ENCODE measurements at places on chromosomes 6 and 20. TPM values are rescaled to one million over a fixed set of nuclear protein-coding genes. Genes with fewer than 3 reads are reported as not detected.

DNA sequence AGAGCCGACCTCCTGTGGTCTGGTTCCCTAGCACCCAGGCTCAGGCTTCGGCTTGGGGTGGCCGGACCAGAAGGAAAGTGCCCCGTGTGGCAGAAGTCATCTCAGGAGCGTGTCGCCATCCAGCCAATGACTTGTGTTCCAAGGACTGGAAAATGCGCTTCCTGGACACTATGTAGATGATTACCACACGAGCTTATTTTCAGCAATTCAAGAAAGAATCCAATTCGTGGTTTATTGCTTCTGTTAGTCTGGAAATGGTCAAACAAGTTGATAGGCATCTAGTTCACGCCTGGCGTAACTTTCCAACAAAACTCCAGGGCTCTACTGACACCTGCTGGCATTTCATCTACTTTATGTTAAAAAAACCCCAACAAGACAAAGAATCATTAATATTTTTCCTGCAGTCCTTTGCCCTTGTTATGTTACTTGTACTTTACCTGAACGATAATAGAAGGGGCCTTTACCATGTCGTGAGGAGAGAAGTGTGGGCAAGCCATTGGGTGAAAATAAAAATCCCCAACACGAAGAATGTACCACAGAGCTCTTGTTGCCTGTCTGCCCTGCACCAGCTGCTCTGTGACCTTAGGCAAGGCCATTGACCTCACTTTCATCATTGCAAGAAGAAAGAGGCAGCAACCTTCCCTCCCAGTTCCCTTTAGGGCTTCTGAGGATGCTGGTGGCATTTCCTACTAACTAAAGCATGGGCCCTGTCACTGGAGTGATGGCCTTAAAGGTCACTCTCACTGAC is 154.7 kb upstream of the LAMP5 start:
- no peak overlapping the region for H3K27ac ChIP-seq
- H3K36me3 ChIP-seq, result no peaks in the 10 kb centered on the region
- H3K4me1 ChIP-seq, result no peaks in the 10 kb centered on the region
- no peak overlapping the region for H3K4me3 ChIP-seq
- DNase-seq, result no peak
- no peaks in the 10 kb centered on the region for H3K27me3 ChIP-seq

GRCh38 chr6:7910298-7910653 is 312 bp downstream of the TXNDC5 start:
- no peak overlapping the region for H3K4me3 ChIP-seq
- DNase-seq, result no peak
- no peaks in the 10 kb centered on the region for H3K27me3 ChIP-seq

Gene GTPBP2
- 115 TPM for total RNA-seq

DNA sequence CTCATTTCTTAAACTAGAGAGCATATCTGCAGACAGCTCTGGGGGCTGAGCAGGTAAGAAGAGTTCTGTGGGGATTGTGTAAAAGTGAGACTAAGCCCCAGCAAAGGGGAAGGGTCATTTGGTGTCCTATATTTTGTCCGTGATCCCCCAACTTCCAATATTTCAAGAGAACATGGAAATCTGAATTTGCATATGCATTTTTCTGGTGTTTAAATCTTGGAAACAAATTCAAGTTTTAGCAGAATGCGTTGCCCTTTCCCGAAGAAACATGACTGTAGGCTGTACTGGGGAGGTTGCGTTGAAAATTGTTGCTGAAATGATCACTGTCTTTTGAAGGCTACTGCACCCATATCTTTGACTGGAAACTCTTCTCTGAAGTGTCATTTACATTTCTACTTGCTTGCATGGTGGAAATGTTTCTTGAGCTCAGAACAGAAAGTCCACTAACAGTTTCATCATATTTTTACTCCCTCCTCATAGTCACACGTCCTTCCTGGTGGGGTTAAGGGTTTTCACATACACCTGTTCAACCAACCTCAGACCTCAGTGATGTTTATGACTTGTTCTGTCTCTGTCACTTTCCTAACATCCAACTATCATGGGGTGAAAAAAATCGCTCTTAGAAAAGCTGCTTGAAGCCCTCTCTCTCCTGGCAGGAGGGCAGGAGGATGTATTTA is 140.3 kb downstream of the BCAS1 start:
- no peaks in the 10 kb centered on the region for H3K36me3 ChIP-seq
- peaks cover 48% of the 10 kb centered on the region for H3K4me1 ChIP-seq
- H3K27me3 ChIP-seq, result no peaks in the 10 kb centered on the region
- DNase-seq, result no peak
- peak overlapping the region; percentile 43 for H3K27ac ChIP-seq

GRCh38 chr20:60192326-60192725 is 234.1 kb downstream of the CDH26 start:
- peaks cover 9% of the 10 kb centered on the region for H3K27me3 ChIP-seq
- H3K4me1 ChIP-seq, result peaks cover 1% of the 10 kb centered on the region
- H3K27ac ChIP-seq, result no peak overlapping the region
- DNase-seq, result no peak
- no peaks in the 10 kb centered on the region for H3K36me3 ChIP-seq

GRCh38 chr20:18533491-18533890 is 25.8 kb downstream of the SEC23B start:
- H3K27ac ChIP-seq, result no peak overlapping the region
- peaks cover 40% of the 10 kb centered on the region for H3K36me3 ChIP-seq
- no peaks in the 10 kb centered on the region for H3K27me3 ChIP-seq

DNA sequence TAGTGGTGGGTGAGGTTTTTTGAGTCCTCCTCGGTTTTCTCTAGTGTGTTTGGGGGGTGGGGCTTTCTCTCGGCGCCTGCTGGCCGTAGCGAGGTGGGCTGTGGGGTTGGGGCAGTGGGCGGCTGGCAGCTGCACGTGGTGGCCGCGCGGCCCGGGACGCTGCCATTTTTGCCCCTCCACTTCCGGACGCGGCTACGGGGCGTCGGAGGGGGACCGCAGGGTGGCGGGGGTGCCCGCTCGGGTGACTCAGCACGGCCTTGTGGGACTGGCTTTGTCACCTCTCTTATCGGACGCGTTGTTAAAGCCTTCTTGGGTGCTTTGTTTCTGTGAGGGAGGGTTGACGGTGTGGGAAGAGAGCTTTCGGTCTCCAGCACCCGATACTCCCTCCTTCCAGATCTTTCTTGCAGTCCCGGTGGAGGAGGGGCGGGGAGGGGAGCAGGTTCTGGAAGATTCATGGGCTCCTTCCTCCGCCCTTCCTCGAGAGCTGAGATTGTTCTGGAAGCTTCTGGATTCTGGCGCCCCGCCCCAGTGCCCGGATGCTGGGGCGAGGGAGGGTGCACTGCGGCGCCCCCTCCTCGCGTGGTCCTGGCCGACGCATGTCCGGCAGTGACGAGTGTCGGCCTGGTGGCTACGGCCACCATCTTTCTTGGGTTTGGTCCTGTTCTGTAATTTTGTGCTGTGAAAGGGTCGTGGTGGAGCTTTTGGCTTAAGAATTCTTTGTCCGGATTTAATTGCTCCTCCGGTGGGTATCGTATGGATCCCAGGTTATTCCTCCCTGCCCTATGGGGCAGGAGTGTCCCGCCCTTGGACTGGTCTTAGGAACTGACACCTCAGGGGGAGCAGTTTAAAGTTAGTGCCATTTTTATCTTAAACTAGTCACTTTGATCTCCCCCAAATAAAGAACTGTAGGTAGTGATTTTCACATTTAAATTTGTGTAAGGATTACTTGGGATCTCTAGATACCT is 719 bp downstream of the HSP90AB1 start:
- peaks cover 47% of the 10 kb centered on the region for H3K4me1 ChIP-seq
- H3K27ac ChIP-seq, result peak overlapping the region; percentile 99
- peak; percentile 89 for DNase-seq
- peaks cover 33% of the 10 kb centered on the region for H3K36me3 ChIP-seq

Gene UBE2V1
- total RNA-seq, result 140 TPM

Gene TFEB
- 17.6 TPM for total RNA-seq

GRCh38 chr6:143621876-143622605 is 55.7 kb upstream of the PHACTR2 start:
- no peak overlapping the region for H3K4me3 ChIP-seq
- peaks cover 3% of the 10 kb centered on the region for H3K36me3 ChIP-seq
- H3K4me1 ChIP-seq, result peaks cover 6% of the 10 kb centered on the region
- no peak for DNase-seq

Gene RAB44
- not detected for total RNA-seq

DNA sequence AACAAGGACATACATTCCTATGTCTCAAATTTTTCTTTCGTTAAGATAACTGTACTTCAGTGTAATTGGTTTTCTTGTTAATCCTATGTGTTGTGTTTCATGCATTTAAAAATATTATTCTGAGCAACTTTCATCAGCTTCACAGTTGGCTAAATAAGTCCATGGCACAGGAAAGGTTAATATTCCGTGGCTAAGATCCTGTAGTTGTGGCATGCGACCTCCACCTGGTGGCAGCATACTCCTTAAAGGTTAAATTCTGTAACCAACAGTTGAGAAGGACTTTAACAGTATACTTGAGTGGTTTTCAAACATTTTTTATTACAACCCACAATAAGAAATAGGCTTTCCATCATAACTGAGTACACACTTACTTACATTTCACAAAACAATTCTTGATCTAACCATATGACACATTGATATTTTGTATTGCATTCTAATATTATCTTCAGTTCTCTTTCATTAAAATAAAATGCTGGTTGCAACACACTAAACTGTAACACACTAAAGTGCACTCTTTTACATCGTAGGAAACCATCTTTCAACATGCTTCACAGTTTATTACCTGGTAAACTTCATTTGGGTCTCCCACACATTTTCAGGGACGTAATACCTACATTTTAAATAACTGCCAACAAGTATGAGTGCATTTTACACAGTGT is 118.3 kb downstream of the SLX4IP start:
- H3K36me3 ChIP-seq, result peaks cover 3% of the 10 kb centered on the region
- no peak for DNase-seq
- no peak overlapping the region for H3K4me3 ChIP-seq

All from activated naive CD8-positive, alpha-beta T cell treated with anti-CD3 and anti-CD28 coated beads, Interleukin-2, amount 10 ng/mL, durations not matched to agents 7 days and 5 days (primary cell).